Testis (tissue), 5 donors: ENCODE measurements at places on chromosomes 6 and 20. TPM values are rescaled to one million over a fixed set of nuclear protein-coding genes. Genes with fewer than 3 reads are reported as not detected.

Gene SLX4IP
- 9.7 TPM for total RNA-seq

DNA sequence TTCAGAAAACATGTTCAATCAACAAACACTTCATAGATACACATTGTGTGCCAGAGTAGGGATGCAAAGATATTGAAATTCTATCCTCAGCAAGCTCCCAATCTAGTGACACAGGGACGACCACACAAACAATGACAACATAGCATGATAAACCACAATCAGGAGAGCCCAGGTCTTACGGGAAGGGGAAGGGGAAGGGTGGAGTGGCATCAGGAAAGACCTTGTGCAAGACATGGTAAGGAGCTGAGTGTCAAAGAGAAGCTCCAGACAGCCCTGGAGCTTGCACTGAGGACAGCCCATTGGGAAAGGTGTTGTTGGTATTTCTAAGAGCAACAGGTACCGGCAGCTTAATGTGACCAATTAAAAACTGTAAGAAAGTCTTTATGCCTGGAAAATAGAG, 103.6 kb downstream of the PDE7B start:
- no peaks in the 10 kb centered on the region for H3K27me3 ChIP-seq
- H3K4me3 ChIP-seq = no peak overlapping the region
- DNase-seq = no peak

DNA sequence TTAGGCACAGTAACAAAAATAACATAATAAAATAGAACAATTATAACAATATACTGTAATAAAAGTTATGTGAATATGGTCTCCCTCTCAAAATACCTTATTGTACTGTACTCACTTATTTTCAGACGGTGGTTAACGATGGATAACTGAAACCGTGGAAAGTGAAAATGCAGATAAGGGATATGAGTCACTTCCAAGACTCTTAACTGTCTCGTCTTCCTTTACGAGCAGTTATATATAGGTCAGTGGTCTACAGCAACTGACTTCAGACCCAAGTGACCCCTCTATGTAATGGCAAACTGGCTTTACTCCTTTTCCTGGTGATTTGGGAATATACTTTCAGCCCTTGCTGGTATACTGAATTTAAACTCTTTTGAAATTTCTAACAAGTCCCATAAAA, 261.4 kb downstream of the SLC35F1 start:
- DNase-seq = no peak
- H3K4me1 ChIP-seq = no peaks in the 10 kb centered on the region
- H3K27ac ChIP-seq = no peak overlapping the region
- H3K27me3 ChIP-seq = no peaks in the 10 kb centered on the region

DNA sequence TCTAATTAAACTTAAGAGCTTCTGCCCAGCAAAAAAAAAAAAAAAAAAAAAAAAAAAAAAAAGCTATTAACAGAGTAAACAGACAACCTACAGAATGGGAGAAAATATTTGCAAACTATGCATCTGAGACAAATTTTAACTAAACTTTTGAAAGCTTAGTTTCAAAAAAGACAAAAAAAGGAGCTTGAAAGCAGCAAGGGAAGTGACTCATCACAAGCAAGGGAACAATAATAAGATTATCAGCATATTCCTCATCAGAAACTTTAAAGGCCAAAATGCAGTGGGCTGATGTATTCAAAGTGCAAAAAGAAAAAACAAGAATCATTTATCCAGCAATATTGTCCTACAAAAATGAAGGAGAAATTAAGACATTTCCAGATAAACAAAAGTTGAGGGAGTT, 158.6 kb downstream of the RNF144B start:
- no peak for DNase-seq
- H3K27me3 ChIP-seq = no peaks in the 10 kb centered on the region
- H3K27ac ChIP-seq = no peak overlapping the region

- no peaks in the 10 kb centered on the region for H3K4me1 ChIP-seq
- H3K27me3 ChIP-seq = no peaks in the 10 kb centered on the region
- H3K27ac ChIP-seq = no peak overlapping the region
- H3K4me3 ChIP-seq = no peak overlapping the region
- no peak for DNase-seq
Measured at GRCh38 chr6:95228636-95229035, 348.7 kb upstream of the MANEA start.

- H3K27me3 ChIP-seq = no peaks in the 10 kb centered on the region
- no peak overlapping the region for H3K27ac ChIP-seq
- no peak for DNase-seq
- H3K4me3 ChIP-seq = no peak overlapping the region
- H3K36me3 ChIP-seq = no peaks in the 10 kb centered on the region
Measured at GRCh38 chr6:107684996-107685395, 139.1 kb downstream of the SCML4 start.

DNA sequence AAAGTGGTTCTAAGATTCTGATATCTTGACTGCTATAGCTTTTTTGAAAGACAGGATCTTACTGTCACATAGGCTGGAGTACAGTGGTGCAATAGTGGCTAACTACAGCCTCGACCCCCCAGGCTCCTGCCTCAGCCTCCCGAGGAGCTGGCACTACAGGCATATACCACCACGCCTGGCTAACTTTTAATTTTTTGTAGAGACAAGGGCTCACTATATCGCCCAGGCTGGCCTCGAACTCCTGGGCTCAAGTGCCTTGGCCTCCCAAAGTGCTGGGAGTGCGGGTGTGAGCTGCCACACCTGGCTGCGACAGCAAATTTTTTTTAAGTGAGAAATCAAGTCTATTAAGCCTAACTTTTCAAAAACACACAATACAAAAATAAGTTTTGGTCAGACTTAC, 106.6 kb downstream of the NOL4L start:
- H3K27ac ChIP-seq = no peak overlapping the region
- H3K4me3 ChIP-seq = no peak overlapping the region
- no peaks in the 10 kb centered on the region for H3K36me3 ChIP-seq
- no peak for DNase-seq

DNA sequence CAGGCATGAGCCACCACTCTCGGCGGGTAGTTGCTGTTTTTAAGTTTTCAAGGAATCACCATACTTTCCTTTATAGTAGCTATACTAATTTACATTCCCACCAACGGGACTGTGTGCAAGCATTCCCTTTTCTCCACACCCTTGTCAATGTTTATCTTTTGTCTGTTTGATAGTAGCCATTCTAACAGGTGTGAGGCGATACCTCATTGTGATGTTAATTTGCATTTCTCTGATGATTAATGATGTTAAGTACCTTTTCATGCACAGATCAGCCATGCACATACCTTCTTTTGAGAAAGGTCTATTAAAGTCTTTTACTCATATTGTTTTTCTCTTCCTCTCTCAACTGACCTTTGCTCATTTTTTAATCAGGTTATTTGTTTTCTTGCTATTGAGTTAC, 43.0 kb upstream of the CCND3 start:
- no peaks in the 10 kb centered on the region for H3K27me3 ChIP-seq
- no peak overlapping the region for H3K27ac ChIP-seq
- H3K4me3 ChIP-seq = no peak overlapping the region
- DNase-seq = no peak
- H3K4me1 ChIP-seq = no peaks in the 10 kb centered on the region
